AG08395 (cell line): ENCODE measurements at places on chromosomes 13 and 19.

GRCh38 chr19:38701455-38702063 is 42.7 kb downstream of the CAPN12 start:
- peak; percentile 22 for DNase-seq

DNA sequence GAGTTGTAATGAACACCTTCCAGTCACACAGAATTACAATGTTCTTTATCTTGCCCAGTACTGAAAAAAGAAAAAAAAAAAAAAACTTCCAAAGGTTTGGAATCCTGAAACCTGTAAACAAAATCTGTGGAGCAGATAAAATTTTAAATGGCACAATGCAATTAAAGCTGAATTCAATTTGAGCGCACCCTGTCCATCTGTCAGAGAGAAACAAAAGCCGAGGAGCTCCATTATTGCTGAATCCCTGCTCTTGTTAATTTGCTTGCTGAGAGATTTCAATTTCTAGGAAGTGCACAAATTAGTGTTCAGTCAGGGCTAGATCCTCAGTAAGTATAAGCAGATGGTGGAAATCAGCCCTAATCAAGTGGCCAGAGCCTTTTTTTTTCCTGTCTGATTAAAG is 65.2 kb downstream of the DACH1 start:
- no peak for DNase-seq

- DNase-seq = no peak
Measured at GRCh38 chr13:101346161-101346560, 70.1 kb downstream of the NALCN start.

- DNase-seq = no peak
Measured at GRCh38 chr13:75414036-75414827, 67.7 kb downstream of the TBC1D4 start.

DNA sequence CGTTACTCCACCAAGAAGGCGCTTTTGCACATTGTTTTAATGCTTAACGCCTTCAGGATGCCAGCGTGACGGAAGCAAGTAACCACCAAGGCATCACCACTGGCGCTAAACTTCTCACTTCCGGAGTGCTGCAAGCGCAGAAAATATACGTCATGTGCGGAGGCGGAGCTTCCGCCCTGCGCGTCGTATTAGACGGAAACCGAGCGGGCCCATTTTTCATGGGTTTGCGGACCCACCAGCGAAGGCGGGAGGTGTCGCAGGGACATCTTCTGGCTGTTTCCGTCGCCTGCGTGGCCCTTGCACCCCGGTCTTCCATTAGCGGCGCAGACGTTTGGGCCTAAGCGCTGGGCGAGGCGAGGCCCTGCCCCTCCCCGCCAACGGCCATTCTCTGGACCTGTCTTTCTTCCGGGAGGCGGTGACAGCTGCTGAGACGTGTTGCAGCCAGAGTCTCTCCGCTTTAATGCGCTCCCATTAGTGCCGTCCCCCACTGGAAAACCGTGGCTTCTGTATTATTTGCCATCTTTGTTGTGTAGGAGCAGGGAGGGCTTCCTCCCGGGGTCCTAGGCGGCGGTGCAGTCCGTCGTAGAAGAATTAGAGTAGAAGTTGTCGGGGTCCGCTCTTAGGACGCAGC is at the start of gene ERCC5:
Gene ERCC5 (plus strand): TSS at position 403 of the 631 bp plus-strand sequence. CDS start 235 bp downstream, outside the sequence.
- DNase-seq = peak; percentile 87

GRCh38 chr13:40595693-40596092 is 70.7 kb downstream of the FOXO1 start:
- no peak for DNase-seq

- DNase-seq = peak; percentile 45
Measured at GRCh38 chr19:49896863-49897621, at the start of gene IL4I1. Gene IL4I1 (minus strand): TSS chr19:49896887. CDS start chr19:49896160, 727 bp downstream.

- no peak for DNase-seq
Measured at GRCh38 chr13:25088562-25089221, 7.2 kb upstream of the PABPC3 start.

DNA sequence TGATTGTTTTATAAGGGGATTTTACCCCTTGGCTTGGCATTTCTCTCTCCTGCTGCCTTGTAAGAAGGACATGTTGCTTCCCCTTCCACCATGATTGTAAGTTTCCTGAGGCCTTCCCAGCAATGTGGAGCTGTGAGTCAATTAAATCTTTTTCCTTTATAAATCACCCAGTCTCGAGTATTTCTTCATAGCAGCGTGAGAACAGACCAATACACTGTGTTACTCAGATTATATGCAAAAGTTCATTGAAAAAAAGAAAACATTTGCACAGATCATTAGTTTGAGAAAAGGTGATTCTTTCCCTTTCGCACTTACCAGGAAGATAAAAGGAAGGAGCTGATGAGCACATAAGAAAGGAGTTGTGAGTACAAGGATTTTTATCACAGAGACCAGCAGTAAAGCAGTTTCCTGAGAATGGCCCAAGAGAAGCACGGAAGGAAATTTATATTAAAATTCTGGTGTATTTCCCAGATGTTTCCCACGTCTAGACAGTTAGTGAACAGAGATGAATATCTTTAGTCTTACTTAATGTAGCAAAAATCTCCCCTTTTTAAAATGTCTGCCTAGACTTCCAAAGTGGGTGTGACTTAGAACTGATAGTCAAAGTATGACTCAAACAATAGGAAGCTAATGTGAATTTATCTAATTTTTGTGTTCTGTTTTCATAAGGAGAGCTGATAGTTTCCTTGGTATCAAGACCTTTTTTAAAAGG is 431.8 kb upstream of the SGCG start:
- DNase-seq = no peak

DNA sequence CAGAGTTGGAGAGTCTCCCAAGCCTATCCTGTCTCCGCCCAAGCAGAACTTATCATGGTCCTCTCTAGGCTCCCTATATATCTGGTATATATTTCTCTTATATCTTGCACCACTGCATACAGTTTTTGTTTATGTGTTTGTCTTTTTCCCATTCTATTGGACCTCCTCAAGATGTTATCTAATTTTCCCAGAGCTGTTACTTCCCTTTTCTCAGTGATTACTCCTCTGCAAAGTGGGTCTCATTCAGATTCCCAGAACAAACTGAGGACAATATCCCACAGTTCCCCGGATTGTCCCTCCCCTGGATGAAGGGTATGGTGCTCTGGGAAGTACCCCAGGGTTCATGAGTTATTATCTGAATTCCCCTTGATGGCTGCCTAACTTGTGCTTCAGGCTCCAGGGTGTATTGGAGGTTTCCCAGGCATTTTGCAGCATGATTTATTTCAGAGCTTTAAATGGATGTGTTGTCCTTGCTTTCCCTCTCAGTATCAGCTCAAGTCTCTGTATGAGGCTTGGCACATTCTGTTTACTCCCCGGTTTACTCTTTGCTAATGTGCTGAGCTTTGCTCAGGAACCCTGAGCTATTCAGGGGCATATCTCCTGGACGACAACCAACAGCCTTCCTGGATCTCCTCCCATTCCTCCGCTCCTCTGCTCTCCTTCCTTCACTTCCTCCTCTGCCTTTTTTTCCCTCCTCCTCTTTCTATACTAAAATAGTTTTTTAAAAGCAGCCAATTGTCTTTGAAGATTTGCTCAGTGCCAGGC is 329.3 kb downstream of the SPRY2 start:
- no peak for DNase-seq

GRCh38 chr13:80802946-80803345 is 462.0 kb upstream of the SPRY2 start:
- no peak for DNase-seq

DNA sequence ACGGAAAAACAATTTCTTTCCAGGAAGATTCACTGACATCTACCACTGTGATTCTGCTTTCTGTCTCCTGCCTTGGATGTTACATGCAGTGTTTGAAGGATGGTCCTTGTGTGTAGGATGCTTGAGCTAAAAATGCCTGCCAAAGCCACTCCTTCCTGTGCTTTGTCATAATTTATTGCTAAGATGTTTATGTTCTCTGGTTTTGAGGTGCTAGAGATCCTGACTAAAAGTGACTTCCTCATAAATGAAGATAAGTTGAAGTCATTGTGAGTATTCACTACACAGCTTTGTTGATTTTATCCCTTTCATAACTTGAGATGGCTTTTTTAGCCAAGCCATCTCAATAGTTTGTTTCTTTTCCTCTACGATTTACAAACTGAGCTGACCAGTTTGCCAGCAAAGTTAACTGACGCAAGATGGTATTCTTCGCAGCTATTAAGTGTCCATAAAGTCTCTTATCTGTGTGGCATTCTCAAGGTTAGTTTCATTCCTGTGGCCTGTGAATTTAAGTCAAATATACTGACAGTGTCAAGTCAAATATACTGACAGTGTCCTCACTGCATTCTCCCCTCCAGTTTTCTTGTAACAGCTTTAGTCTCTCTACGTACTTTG is 15.7 kb upstream of the FBXL3 start:
- no peak for DNase-seq

DNA sequence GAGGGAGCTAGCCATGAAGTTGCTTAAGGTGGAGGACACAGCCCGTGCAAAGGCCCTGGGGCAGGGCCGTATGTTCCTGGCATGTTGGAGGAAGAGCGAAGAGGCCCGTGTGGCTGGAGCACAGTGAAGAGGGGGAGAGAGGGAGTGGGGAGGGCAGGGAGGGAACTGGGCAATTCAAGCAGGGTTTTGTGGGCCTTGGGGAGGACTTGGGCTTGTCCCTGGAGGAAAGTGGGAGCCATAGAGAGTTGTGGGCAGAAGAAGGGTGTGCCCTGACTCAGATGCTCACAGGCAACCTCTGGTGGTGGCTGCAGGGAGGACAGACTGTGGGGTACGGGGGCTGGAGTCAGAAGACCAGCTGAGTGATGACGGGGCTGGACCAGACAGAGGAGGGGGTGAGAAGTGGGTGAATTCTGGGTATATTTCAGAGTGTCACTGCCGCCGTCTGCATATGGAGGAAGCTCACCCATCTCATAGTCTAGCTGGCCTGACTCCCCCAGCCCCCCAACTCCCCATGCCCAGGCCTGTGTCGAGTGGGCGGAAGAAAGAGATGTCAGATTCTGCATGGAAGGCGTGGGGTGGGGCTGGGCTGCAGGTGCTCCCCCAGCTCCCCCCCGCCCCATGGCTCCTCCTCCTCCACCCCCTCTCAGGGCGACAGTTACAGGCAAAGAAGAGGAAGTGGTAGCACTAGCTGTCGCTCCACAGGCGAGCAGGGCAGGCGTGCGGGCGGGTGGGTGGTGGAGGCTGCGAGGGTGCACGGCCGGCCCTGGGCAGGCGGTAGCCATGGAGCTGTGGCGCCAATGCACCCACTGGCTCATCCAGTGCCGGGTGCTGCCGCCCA is at the start of gene VAV1:
Gene VAV1 (plus strand): TSS at position 681 of the 838 bp plus-strand sequence. CDS start 100 bp downstream, at position 781.
- no peak for DNase-seq

DNA sequence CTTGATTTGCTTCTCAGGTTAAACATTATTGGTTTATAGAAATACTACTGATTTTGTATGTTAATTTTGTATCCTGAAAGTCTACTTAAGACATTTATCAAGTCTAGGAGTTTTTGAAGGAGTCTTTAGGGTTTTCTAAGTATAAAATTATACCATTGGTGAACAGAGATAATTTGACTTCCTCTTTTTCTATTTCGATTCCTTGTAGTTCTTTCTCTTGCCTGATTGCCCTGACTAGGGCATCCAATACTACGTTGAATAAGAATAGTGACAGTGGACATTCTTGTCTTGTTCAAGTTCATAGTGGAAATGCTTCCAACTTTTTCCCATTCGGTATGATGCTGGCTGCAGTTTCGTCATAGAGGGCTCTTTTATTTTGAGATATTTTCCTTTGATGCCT is 807.5 kb upstream of the SLC10A2 start:
- DNase-seq = no peak

GRCh38 chr13:23580684-23581060 is 10.5 kb downstream of the TNFRSF19 start:
- no peak for DNase-seq

DNA sequence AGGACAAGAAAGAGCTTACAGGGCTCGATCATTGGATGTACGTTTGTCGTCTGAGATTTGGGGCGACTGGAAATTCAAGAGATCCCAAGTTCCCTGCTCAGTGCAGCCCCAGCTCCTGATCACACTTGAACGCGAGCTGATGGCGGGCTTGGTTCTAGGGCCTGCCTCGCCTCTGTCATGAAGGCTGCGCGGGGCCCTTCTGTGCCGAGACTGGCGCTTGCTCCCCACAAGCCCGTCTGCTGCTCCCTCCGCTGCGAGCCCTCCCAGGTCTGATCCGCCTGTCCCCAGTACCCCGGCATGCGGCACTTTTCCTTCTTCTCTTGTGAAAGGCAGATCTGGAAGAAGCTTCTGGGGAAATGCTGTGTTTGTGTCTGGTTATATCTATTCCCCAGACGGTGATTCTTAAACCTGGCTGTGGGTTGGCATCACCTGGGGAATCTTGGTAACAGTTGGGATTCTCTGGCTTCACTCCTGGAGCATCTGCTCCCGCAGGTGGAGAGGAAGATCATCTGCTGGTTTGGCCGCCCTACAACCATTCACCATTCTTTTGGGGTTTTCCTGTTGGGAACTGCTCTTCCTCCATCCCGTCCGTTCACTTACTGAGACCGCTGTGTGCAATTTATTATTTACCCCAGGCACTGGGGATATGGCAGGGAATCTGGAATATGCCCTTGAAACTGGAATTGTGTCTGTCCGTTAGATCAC is 43.6 kb downstream of the SIPA1L3 start:
- no peak for DNase-seq

DNA sequence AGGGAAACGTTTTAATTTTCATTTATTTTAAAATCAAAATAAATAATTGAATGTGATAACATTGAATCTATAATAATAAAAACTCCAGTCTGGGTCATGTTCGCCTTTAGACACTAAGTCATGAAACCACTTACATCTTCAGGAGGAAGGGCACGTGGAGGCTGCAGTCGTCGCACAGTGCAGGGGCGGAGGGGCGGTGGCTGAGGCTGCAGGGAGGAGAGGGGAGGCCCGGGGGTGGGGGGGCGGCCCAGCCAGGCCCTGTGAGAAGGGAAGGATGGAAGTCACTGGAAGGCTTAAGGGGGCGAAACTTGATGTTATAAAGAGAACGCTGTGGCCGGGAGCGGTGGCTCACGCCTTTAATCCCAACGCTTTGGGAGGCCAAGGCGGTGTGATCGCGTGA is 14.9 kb upstream of the LATS2 start:
- no peak for DNase-seq

GRCh38 chr13:23618341-23618740 is 48.1 kb downstream of the TNFRSF19 start:
- peak; percentile 78 for DNase-seq

DNA sequence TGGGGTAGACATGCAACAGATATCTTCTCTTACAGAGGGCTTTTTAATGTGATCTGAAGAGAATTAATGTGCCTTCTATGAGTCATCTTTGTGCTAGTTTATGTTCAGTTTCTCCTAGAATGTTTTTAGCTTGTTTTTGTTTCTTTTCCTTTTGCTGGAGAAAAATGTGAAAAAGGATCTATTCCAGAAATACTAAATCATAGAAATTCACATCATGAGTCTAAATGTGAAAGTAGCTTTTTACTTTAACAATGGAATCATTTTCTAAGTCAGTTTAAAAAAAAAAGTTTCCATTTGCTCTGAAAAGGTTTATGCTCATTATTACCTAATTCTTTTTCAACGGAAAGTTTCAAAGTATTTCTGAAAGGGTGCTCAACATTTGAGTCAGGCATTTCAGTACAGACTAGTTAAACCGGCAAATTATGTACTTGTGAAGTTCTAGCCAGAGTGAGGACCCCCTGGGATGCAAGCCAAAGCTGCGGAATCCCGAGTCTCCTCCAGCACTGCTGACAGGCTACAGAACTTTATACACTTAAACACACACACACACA is 72.9 kb downstream of the SPATA13 start:
- peak; percentile 33 for DNase-seq
